ENCODE measurements at places on chromosomes 1 and 21. TPM values are rescaled to one million over a fixed set of nuclear protein-coding genes. Genes with fewer than 3 reads are reported as not detected.

The THAP3 gene
- 11.4 TPM for total RNA-seq

The HP1BP3 gene
- 112 TPM for total RNA-seq

The LCE1F gene
- not detected for total RNA-seq

The LORICRIN gene
- not detected for total RNA-seq

The TOR1AIP1 gene
- 28.4 TPM for total RNA-seq

The PRAMEF10 gene
- not detected for total RNA-seq

The POU3F1 gene
- not detected for total RNA-seq

The GBP7 gene
- total RNA-seq: not detected
